T-helper 2 cell (primary cell): ENCODE measurements at places on chromosomes 1 and 21.

GRCh38 chr1:3321559-3322449, 132.7 kb upstream of the ARHGEF16 start:
- DNase-seq: no peak

DNA sequence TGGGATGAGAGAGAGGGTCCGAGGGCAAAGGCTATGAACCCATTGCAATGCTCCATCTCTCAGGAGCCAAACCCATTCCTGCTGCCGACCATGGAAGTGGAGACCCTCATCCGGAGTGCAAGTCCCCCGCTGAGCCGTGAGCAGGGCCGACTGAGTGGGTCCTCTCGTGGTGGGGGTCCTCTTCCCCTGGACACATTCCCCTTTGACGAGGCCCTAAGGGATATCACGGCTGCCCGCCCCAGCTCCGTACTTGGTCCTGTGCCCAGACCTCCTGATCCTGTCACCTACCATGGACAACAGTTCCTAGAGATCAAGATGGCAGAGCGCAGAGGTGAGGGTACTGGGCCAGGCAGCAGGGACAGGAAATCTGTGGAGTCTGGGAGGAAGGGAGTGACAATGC, 11.0 kb downstream of the HYI start:
- no peak for DNase-seq

- no peak for DNase-seq
These were observed 150.6 kb downstream of the RWDD3 start for GRCh38 chr1:95384567-95384966.

DNA sequence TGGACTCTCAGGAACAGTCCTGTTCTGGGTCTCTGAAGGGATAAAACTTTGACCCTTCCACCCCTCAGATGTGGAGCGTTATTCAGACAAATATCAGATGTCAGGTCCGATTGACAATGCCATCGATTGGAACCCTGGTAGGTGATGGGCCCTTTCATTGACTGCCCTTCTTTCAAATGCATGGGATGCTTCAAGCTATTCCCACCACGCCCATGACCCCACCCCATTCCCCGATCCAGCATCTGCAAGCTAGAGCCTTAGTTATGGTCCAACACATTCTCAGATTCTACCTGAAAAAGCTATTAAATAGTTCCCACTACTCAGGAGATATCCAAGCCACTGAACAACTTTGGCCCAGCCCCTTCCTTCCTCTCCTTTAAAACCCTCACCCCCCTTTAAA, 12.5 kb downstream of the POLR3GL start:
- DNase-seq: no peak

DNA sequence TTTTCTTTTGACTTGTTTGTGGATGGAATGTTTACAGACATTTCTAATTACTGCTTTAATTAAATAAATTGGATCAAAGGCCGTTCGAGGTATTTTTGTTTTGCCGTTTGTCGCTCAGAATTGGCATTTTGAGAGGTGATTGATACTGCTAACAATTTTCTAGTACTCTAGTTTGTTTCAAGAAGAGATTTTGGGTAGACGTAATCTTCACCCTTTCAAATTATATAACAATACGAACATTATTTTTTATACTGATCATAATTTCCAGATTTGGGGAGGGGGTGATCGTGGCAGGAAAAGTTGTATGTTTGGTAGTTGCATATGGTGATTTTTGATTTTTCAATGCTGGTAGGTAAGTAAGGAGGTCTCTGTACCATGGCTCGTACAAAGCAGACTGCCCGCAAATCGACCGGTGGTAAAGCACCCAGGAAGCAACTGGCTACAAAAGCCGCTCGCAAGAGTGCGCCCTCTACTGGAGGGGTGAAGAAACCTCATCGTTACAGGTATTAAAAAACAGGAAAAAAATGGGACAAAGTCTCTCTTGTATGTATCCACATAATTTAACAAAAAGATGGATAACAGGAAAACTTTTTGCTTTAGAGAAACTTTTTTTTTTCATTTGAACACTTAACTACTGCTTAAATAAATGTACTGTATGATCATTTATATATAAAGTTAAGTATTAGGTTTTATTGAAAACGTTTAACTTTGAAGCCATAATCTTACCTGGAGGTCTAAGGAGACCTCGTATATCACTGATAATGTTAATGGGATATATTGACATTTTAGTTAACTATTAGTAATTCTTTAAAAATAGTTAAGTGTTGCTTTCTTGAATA, 1.7 kb downstream of the H3-3A start:
- DNase-seq: peak; percentile 49

GRCh38 chr1:174157157-174157806, 2.0 kb upstream of the RABGAP1L start:
- no peak for DNase-seq

DNA sequence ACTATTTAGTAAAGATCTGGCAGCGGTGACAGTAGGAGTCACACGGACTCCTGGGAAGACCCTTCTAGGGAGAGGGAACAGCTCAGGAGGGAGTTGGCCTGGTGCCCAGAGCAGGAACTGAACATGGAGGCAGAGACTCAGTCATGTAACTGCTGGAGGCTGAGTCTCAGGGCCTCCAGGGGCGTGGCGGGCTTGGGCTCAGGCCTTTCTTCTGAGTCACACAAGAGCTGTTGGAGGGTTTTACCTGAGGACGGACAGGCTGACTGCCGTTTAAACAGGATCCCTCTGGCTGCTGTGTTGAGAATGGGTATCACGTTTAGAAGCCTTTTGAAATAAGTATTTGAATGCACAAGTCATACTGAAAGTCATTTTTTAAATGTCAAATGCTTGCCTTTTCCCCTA, 7.2 kb upstream of the ETS2 start:
- DNase-seq: no peak

- DNase-seq: no peak
These were observed 22.7 kb downstream of the PKNOX1 start for GRCh38 chr21:42997053-42997452.

DNA sequence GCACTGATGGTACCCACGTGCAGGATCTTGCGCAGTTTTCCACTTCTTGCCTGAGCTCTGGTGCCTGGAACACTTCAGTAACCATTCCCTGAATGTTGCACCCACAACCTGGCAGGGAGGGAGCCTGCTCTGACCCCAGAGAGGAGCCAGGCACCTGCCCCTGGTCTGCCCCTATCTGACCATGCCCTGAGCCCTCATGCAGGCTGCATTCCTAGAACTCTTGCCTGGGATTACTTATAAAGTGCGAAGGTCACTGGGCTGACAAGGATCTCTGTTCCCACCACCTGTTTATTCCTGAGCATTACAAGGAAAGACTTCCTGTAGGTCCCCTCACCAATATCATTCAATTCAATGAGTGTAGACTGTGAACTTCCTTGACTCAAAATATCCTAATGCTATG, 191.9 kb upstream of the FMN2 start:
- no peak for DNase-seq

- DNase-seq: no peak
These were observed 142.6 kb downstream of the AJAP1 start for GRCh38 chr1:4797016-4797410.
